ENCODE measurements at places on chromosomes 12 and 14.

- DNase-seq: no peak
Measured at GRCh38 chr14:38929416-38929815, 173.6 kb downstream of the SEC23A start.

GRCh38 chr12:66683073-66683472, 4.2 kb upstream of the GRIP1 start:
- no peak for DNase-seq

- DNase-seq: no peak
Measured at GRCh38 chr14:34065236-34065635, 114.4 kb upstream of the EGLN3 start.

DNA sequence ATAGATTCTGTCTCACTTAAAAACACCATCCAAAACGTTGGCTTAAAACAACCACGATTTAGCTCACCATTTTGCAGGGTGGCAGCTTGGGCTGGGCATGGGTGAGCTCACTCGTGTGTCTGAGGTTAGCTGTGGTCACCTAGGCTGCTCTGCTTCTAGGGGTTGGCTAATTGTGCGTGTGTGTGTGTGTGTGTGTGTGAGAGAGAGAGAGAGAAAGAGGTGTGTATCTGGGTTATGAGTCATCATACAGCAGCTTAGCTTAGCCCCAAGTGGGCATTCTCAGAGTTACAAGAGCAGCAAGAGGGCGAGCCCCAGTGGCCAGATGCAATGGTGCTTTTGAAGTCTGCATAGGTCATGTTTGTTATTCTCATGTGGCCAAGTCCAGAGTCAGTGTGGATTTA, 6.0 kb downstream of the FBXW8 start:
- no peak for DNase-seq

DNA sequence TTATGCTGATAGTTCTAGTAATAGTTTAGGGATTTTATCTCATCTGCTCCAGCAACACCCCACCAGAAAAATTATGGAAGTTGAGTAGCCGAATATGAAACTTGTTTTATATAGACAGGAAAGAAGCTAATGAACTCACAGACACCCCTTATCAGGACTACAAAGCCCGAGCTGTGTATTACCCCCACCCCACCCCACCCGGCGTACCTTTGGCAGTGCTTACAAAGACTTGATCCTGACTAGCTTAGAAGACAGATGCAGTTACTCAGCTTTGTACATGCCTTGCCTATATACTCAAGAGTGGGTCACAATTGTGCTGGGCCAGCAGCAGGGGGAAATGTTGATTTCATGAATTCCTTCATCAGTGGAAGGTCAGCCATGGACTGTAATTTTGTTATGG, 22.4 kb downstream of the PROX2 start:
- DNase-seq: no peak

DNA sequence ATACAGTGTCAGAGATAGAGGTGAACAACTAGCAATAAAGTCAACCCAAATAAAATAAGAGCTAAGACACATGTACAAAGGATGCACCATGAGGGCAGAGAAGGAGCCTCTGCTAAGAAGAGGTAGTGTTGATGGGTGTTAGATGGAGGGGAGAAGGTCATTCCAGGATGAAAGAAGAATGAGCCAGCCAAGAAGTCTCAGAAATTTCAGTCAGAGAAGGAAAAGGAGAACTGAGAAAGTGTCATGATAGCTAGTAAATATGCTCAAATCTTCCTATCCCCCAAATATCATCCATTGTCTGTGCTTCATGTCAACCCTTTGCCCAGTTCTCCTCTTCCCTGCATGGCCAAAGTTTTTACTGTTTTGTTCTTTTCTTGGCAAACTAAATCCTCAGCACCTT, 225.2 kb upstream of the BTG1 start:
- DNase-seq: no peak

- no peak for DNase-seq
Measured at GRCh38 chr12:4477129-4477528, 31.5 kb upstream of the FGF6 start.

DNA sequence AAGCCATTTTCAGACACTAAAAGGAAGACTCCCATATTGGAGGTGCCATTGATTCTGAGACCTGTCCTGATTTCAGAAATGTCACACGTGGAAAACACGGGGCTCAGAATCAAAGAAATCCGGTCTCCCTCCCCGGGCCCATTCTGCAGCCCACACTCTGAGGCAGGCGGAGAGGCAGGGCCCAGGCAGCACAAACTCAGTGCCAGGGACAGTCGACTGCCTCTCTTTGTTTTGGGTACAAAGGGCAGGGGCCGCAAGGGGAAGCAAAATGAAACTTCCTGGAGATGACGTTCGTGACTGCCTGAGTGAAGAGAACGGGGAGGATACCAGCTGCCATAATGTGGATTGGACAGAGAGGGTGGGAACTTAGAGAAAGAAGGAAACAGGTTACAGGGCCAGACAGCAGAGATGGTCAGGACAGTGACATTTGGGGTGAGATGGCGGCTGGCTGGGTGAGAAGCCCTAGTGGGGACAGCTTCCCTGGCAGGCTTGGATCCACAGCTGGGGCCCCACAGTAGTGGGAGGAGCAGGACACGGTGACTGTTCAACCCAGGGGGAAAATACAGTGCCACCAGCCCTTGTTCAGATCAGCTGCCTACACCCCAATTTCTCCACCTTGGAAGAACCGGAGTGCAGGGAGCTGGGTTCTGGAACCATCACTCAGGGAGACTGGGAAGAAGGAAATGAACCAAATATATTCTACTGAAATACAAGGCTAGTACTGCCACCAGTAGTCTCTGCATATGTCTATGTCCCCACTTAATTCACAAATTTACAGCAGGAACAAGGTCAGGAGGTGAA, 8.1 kb downstream of the GAPDH start:
- DNase-seq: no peak

DNA sequence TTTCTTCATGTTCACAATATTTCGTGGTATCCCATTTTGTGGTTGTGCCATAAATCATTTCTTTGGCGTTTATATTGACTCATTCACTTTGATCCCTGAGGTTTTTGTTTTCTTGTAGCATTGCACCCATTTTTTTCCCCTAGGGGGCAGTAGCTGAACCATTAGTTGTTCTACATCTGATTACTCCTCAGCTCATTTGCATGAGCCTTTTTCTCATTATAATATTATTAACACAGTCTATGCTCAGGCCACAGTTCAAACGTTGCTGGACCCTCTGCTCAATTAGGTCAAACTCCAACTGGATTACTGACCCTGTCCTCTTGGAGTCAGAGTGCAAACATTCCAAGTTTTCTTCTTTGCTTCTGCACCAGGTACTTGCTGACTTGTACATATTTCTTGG, 475.4 kb upstream of the SEL1L start:
- no peak for DNase-seq

GRCh38 chr12:57455374-57456144, 452 bp downstream of the INHBE start:
- DNase-seq: no peak

- no peak for DNase-seq
Measured at GRCh38 chr12:26870491-26871419, 37.8 kb upstream of the ITPR2 start.

- no peak for DNase-seq
Measured at GRCh38 chr14:92263681-92264080, 59.3 kb upstream of the SLC24A4 start.
